Keratinocyte (primary cell): ENCODE measurements at places on chromosomes 6 and 20.

- no peak for DNase-seq
Measured at GRCh38 chr6:87968435-87969278, 79.0 kb upstream of the SPACA1 start.

DNA sequence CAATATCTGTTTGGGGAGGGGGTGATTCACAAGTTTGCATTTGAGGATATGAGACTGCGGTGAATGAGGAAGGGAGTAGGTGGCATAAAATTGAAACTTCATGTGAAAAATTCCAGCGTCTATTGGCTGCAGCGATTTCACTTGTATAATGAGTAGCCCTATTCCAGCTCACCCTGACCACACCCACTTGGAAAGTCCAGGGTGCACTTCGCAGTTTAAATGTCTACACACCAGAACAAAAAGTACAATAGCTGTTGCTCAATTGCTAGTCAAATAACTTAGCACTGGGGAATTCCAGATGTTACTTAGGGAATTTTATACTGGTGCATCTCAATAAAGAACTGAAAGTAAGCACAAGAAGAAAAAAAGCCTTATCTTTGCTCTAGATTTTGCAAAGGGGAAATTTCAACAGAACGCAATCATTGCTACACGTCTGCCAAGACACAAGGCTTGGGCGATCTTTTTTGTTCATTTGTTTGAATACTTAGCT lies 6.3 kb downstream of the TNFAIP3 start:
- no peak for DNase-seq

- no peak for DNase-seq
Measured at GRCh38 chr6:77072694-77073409, 390.4 kb downstream of the HTR1B start.

GRCh38 chr20:3714092-3714491 lies 1.7 kb upstream of the SIGLEC1 start:
- DNase-seq: no peak

- no peak for DNase-seq
Measured at GRCh38 chr20:40080041-40080652, 608.9 kb downstream of the MAFB start.

- no peak for DNase-seq
Measured at GRCh38 chr20:13205425-13205824, 15.6 kb upstream of the ISM1 start.

GRCh38 chr6:53986165-53986720 lies 125.0 kb upstream of the MLIP start:
- no peak for DNase-seq

GRCh38 chr6:15317251-15317650 lies 71.4 kb downstream of the JARID2 start:
- no peak for DNase-seq

GRCh38 chr6:163720005-163720404 lies 305.5 kb downstream of the QKI start:
- no peak for DNase-seq

DNA sequence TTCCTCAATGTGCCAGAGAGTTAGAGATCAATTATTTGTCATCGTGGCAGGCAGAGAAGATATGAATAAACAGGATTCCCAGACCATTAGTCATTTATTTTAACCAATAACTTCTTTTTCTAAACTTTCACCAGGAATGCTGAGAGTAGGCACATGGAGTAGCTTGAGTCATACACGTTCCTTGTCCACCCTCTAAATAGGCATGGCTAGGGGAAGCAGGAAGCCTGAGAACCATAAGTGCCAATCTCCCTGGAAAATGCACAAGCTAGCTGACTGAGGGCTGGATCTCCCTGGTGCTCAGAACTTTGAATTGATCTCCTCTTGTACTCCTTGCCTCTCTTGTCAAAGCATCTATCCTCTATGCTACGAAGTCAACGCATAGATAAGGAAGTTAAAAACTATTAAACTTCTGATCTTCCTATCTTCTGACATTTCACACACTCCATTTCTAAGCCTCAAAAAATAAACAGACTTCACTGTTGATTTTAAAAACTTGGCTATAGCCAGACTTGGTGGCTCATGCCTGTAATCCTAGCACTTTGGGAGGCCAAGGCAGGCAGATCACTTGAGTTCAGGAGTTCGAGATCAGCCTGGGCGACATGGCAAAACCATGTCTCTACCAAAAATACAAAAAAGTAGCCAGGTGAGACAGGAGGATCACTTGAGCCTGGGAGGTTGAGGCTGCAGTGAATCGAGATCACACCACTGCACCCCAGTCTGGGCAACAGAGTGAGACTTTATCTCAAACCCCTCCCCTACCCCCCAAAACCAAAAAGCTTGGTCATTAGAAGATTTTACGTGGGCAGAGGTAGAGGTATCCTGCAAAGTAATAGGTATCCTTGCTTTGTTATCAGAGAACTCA lies 11.8 kb downstream of the ADTRP start:
- peak; percentile 92 for DNase-seq

GRCh38 chr6:87618531-87618930 lies 28.6 kb downstream of the ORC3 start:
- DNase-seq: no peak

GRCh38 chr6:85677234-85677956 lies 34.7 kb upstream of the SYNCRIP start:
- DNase-seq: peak; percentile 38

GRCh38 chr6:50353603-50354002 lies 303.9 kb upstream of the DEFB112 start:
- DNase-seq: no peak

GRCh38 chr6:77324866-77325265 lies 138.4 kb downstream of the HTR1B start:
- no peak for DNase-seq

GRCh38 chr6:187210-187861 lies 105.0 kb upstream of the DUSP22 start:
- no peak for DNase-seq

- DNase-seq: no peak
Measured at GRCh38 chr20:50734730-50735679, 3.6 kb downstream of the PARD6B start.

DNA sequence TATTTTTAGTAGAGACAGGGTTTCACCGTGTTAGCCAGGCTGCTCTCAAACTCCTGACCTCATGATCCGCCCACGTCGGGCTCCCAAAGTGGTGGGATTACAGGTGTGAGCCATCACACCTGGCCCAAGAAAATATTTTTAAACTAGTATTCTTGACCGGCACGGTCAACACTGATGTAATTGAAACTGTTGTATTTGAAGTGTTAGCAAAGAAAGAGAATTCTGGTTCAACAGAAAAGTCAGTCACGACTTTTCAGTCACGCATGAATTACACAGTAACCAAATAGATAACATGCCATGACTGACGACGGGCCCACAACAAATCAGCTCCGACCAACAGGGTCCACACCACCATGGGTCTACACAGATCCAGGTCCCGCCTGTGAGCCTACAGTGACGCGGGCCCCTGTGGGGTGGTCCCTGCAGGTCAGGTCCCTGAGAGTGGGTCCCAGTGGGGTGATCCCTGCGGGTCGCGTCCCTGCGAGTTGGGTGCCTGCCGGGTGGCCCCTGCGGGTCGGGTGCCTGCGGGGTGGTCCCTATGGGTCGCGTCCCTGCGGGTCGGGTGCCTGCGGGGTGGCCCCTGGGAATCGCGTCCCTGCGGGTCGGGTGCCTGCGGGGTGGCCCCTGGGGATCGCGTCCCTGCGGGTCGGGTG lies 1.0 kb downstream of the GMEB2 start:
- DNase-seq: no peak

- no peak for DNase-seq
Measured at GRCh38 chr6:137145421-137145820, 28.0 kb downstream of the IL22RA2 start.
